ENCODE measurements at places on chromosomes 3 and 15.

DNA sequence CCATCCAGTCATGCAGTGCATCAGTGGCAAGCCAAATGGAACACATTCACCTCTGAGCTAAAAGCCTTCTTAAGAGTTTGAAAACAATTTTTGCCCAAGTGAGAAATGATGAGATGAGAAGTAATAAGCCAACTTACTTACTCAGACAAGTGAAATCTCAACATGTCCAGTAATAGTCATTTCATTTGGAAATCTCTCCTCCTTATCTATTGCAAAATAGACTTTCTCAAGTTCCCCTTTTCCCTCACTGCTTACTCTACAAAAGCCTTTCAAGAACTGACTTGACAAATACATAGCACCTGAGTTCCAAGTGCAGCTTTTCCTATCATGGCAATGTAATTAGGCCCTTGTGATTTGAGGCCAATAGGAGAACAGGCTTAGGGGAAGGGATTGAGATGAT is 282.3 kb downstream of the SLC9A9 start:
- no peak for DNase-seq

- peak; percentile 74 for DNase-seq
Observed at GRCh38 chr3:14467814-14468620, 65.6 kb downstream of the SLC6A6 start.

GRCh38 chr3:192545333-192545732 is 182.0 kb downstream of the FGF12 start:
- DNase-seq = no peak

DNA sequence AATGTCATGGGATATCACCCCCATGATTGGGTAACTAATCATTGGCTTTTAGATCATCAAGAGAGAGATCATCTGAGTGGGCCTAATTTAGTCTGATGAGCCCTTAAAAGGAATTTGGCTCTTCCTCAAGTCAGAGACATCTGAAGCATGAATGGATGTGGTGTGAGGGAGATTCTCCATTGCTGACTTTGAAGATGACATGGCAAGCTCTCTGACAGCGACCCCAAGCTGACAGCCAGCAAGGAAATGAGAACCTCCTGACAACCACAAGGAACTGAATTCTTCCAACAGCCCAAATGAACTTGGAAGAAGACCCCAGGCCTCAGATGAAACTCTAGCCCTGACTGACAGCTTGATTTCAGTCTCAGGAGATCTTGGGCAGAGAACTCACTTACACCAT is 108.4 kb upstream of the SPATA12 start:
- no peak for DNase-seq

GRCh38 chr3:124985349-124985748 is 50.8 kb upstream of the MUC13 start:
- DNase-seq = no peak

- no peak for DNase-seq
Observed at GRCh38 chr3:45506751-45507391, 87.7 kb upstream of the LIMD1 start.

- DNase-seq = no peak
Observed at GRCh38 chr3:13475871-13476590, 4.1 kb upstream of the HDAC11 start.

- peak; percentile 31 for DNase-seq
Observed at GRCh38 chr3:177041021-177041729, 156.1 kb downstream of the TBL1XR1 start.

DNA sequence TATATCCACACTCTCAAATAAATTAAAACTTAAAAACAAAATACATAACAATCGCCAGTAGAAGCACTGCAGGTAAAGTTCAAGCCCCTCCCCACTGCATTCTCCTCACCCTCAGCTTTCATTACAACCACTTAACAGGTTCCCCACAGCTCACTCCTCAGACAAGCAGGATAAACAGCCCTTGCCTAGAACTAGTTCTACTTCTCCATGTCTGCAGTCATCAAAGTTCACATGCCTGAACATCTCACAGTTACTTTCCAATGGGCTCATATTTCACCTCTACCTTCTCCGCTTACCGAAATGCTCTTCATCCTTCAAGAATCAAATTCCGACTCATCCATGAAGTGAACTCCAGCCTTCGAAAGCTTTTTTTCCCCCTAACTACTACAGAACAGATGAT is 4.1 kb downstream of the YEATS2 start:
- DNase-seq = no peak

DNA sequence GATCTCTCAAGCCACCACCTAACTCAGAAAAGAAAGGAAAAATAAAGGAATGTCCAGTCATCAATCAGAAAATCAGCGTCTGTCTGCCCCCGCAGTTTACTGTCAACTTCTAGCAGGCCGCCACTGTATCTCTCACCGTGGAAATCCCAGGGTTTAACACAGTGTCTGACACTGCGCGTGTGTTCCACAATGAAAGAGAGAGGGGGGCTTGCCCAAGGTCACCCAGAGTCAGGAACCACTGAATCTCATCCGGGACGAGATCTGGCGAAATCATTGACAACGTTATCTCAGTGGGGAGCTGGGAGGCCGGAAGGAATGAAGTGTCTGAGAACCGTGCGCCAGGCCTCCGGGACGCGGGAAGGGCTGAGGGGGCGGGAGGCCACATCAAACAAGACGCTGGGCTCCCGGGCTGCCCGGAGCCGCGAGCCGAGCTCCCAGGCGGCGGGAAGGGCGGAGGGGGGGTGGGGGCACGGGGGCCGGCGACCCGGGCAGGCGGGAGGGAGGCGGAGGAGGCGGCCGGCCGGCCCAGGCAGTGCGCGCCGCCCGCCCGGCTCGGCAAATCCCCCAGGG is 2.2 kb upstream of the HES1 start:
- peak; percentile 88 for DNase-seq
